A172 (cell line): ENCODE measurements at places on chromosomes 7 and 10.

GRCh38 chr10:5588603-5589002 lies 63.8 kb downstream of the CALML3 start:
- no peak for DNase-seq

GRCh38 chr10:93126483-93127052 lies 52.9 kb downstream of the CYP26A1 start:
- DNase-seq = no peak

DNA sequence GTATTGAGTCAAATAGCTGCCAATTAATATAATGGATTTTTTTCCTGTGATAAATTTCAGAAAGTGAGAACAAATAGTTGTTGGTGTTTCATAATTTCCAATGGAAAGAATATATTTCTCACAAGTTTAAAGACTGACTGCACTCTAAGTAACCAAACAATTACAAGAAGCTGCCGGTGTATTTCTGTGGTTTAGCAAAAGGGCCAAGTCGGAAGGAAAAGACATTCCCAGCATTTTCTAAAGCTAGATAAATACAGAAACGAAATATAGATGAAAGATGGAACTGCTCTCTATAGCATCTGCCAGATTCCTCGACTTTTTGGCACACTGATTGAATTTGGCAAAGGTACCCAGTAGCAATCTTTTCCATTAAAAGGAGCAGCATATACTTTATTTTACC lies 92.7 kb upstream of the MKX start:
- DNase-seq = peak; percentile 30

GRCh38 chr10:56316603-56317002 lies 44.5 kb downstream of the ZWINT start:
- DNase-seq = no peak

GRCh38 chr7:67438198-67438882 lies 441.7 kb downstream of the TYW1 start:
- DNase-seq = no peak

DNA sequence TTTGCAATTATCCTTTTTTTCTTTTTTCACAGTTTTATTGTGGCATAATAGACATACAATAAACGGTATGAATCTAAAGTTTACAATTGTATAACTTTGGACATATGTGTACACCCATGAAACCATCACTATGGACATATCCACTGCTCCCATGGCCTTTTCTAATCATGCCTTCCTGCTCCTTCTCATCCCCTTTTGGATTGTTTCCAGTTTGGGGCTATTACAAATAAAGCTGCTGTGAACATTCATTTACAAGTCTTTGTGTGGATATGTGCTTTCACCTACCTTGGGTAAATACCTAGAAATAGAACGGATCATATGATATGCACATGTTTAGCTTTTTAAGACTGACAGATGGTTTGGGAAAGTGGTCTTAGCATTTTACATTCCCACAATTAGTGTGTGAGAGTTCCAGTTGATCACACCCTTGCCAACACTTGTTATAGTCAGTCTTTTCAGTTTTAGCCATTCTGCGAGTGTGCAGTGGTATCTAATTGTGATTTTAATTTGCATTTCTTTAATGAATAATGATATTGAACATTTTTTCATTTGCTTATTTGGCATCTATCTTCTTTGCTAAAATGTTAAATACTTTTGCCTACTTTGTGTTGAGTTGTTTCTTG lies 120.9 kb upstream of the KAT6B start:
- no peak for DNase-seq

- DNase-seq = no peak
These were observed 9.1 kb downstream of the ZMIZ2 start for GRCh38 chr7:44757739-44758138.

- no peak for DNase-seq
These were observed 3.8 kb downstream of the ZYX start for GRCh38 chr7:143384661-143385631.

DNA sequence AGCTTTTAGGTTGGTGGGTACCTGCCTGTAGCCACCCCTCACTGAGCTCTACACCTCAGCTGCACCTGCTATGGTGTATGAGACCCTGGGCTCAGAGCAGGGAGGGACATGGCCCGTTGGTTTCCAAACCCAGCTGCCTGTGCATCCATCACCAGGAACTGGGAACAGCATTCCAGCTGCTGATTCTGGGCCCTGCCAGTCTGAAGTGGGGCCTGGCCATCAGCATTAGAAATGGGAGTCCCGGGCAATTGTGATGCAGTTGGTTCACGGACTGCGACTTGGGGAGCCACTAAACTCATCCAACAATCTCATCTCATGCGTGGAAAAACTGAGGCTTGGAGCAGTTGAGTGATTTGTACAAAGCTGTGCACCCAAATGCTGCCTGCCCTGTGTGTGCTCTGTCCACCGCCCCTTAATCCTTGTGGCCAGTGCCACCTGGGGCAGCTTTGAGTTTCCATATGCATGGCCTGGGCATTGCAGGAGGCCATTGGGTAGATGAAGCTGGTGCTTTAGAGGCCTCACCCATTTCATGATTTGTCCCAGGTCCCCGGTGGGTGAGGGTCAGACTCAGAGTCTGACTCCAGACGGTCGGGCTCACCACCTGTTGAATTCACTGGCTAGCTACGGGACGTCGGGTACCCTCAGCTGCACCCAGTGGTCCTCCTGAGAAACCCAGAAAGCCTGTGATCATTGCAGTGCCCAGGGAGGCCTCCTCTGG lies 109.0 kb upstream of the SHH start:
- no peak for DNase-seq

DNA sequence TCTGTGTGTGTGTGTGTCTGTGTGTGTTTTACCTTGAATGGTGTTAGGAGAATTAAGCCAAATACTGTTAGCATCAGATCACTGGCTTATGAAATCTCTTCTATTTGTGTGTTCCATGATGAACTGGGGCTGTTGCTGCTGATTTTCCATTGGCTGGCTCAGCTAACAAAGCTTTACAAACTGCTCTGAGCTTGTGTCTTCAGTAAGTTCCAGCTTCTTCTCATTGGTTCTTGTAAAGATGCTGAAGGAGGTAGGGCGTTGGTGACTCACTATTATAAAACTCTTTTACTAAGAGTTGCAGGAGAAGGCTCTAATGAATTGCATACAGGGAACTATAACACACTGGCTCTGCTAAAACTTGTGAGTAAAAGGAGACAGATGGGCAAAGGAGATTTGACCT lies 136.4 kb upstream of the PRKCQ start:
- DNase-seq = peak; percentile 63

DNA sequence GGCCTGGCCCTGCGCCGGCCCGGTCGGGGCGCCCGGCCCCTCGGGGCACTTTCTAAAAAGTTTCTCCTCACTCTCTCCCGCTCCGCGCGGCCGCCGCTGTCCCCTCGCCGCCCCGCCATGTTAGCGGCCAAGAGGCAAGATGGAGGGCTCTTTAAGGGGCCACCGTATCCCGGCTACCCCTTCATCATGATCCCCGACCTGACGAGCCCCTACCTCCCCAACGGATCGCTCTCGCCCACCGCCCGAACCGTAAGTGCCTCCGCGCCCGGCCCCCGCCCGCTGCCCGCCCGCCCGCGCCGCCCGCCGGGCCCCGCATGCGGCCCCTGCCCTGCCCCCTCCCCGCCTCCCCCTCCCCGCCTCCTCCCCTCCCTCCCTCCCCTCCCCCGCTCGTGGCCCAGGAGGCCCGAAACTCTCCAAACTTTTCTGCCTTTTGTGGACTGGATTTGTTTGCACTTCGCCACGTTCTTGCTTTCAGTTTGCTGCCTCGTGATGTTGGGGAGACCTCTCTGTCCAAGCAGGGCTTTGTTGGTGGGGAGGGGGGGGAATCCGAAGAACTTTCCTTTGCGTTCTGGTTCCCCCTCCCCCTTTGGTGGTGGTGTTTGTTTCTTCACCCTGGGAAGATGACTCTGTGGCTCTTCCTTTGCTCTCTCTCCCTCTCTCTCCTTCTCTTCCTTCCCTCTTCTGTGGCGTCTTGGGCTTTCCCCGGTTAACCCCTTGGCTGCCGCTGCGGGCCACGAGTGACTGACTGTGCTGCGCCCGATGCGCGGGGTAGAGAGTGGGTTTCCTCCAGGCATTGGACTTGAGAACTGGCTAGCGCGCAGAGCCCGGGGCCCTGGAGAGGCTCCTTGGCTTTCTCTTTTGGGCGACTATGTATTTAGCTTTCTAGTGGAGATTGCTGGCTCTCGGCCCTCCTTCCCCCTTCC lies 1.6 kb downstream of the TCF7L2 start:
- peak; percentile 77 for DNase-seq

DNA sequence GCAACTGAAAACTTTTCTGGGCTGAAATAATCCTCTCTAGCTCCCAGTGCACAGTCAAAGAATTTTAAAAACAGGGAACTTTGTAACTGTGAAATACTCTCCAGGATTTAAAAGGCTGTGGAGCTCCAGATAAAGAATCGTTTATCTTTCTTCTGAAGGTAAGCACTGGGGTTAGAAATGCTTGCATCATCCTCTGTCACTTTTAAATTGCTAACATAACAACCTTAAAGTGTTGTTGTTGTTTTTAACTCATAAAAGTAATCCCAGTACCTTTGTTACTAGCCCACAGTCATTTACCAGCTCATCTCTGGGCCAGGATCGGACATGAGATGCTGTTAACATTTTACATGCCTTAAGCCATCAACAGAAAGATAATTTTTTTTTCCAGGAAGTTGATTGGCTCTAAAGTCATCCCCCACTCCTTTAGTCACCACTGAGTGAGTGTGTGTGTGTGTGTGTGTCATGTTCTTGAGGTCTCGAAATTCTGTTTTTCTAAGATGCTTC lies at the start of gene SLC39A12:
Gene SLC39A12, plus strand, starts transcription at position 51 of the 504 bp plus-strand sequence. CDS start 1,359 bp downstream, outside the sequence.
- DNase-seq = peak; percentile 42

GRCh38 chr7:36600314-36600682 lies 124.0 kb downstream of the AOAH start:
- no peak for DNase-seq

DNA sequence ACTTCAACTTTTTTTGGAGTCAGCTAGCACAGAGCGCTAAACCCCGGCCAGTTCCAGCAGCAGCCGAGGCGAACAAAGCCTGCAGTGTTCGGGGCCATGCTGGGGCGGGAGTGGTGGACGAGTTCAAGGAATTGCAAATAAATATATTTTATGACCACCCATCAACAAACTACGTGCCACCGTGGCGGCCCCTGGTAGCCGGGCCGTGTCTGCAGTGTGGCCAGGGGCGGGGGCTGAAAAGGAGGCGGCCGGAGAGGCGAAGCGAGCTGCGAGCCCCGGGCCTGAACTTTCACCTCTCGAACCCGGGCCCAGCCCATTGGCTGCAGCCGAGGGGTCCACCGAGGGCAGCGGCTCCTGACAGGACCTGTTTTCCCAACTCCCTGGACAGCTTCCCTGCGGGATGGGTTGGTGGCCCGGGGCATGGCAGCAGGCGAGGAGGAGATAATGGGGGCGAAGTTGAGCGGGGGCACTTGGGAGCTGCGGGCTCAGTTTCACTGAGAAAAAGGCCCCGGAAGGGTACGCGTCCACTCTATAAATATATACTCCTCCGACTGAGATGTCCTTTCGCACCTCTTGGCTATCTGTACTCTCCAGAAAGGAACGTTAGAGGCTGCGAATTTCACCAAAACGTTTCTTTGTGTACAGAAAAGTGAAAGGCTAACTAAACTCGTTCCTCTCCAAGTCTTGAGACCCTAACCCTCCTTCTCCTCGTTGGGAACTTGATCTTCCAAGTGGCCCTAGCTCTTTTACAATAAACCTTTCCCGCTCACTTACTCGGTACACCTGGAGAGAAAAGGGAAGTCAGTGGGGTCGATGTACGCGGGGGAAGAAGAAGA lies 164.6 kb upstream of the PPP1R3A start:
- DNase-seq = no peak

DNA sequence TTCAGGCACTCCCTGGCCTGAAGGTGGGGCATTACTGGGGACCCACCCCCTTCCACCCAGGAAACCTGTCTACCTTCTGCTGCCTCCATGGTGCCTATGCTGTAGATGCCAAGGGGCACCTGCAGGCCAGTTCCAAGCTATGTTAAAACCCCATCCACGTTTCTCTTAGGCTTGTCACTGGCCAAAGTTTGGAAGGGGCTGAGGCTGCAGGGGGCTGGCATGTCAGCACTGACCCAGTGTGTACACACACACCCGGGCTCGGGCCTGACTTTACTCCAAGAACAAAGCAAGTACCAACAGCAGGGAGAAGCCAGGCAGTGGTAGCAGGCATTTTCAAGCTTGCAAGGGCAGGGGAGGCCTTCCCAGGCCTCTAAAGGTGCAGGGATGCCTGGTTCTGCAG lies 53.8 kb upstream of the PCDH15 start:
- no peak for DNase-seq

DNA sequence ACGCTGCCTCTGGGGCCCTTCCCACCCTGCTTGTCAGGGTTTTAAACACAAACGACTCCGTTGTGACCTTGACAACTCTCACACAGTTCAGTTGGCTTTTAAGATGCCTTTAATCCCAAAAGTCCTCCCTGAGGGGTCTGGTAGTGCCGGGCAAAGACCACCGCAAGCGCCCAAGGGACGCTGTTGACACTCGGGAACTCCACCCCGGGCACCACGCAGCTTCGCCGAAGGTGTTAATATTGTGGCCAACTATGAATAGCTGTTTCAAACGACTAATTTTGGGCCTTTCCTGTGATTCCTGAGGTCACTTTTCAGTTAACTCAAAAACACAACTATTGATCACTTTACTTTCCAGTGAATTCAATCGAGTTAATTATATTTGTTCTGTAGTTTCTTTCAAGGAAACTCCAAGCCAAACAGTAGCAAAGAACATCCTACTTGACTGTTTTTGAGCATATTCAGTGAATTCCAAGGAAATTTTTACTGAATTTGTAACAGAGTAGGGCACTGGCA lies 958 bp upstream of the ESYT2 start:
- DNase-seq = no peak

DNA sequence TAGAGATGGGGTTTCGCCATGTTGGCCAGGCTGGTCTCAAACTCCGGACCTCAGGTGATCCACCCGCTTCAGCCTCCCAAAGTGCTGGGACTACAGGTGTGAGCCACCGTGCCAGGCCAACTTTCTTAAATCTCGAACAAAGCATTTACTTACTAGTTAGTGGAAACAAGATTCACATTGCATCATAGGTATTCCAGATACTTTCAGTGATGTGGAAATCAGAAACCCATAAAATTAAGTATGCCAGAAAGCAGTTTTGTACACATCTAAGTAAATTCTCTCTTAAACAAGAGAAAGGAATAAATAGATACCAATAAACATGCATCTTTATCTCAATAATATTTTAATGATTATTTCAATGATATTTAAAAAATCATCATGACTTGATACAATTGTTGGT lies 75.5 kb downstream of the DGKI start:
- DNase-seq = no peak
